ENCODE measurements at places on chromosomes 2 and 18.

DNA sequence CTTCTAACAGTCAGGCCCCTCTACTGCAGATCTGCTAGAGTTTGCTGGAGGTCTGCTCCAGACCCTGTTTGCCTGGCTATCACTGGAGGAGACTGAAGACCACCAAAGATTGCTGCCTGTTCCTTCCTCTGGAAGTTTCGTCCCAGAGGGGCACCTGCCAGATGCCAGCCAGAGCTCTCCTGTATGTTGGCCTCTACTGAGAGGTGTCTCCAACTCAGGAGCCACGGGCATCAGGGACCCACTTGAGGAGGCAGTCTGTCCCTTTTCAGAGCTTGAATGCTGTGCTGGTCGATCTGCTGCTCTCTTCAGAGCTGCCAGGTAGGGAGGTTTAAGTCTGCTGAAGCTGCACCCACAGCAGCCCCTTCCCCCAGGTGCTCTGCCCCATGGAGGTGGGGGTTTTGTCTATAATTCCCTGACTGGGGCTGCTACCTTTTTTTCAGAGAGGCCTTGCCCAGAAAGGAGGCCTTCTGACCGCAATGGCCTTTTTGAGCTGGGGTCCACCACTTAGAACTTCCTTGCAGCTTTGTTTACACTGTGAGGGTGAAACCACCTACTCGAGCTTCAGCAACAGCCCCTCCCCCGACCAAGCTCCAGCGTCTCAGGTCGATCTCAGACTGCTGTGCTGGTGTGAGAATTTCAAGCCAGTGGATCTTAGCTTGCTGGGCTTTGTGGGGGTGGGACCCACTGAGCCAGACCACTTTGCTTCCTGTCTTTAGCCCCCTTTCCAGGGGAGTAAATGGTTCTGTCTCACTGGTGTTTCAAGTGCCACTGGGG is 566.0 kb downstream of the NR4A2 start:
- DNase-seq = no peak

DNA sequence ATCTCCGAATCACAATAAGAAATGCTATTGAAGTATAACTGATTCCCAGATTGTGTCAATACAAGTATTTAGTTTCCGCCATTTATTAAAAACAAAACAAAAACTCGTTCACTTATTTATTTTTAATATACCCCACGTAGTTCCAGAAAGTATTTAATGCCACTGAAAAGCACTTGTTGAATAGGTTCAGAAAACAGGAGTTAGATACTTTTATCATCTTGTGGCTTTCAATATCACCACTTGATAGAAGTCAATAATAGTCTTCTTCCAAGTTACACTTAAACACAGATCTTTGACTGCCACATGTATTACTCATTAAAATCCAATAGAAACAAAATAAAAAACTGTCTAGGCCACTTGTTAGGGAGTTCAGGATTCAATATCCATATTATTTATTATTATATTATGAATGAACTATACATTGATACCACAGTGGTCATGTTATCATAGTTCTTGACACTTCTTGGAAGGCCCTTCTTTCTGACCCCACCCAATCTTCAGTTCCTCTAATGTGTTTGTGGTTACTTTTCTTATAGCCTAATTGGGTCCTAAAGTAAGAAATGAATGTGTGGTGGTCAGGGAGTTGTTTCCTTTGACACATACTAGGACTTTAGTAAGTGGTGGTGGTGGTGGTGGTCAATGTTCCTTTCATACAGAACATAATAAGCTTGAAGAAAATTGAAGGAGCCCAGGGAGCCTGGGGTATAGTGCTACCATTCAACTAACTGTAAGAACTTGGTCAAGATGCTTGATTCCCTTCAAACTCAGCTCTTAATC is 221.3 kb upstream of the ITGA4 start:
- no peak for DNase-seq

GRCh38 chr18:8847900-8848299 is 142.5 kb downstream of the MTCL1 start:
- no peak for DNase-seq

- no peak for DNase-seq
Observed at GRCh38 chr18:36652503-36652902, 176.3 kb downstream of the TPGS2 start.

- DNase-seq = no peak
Observed at GRCh38 chr18:24491927-24492834, 31.7 kb downstream of the HRH4 start.

DNA sequence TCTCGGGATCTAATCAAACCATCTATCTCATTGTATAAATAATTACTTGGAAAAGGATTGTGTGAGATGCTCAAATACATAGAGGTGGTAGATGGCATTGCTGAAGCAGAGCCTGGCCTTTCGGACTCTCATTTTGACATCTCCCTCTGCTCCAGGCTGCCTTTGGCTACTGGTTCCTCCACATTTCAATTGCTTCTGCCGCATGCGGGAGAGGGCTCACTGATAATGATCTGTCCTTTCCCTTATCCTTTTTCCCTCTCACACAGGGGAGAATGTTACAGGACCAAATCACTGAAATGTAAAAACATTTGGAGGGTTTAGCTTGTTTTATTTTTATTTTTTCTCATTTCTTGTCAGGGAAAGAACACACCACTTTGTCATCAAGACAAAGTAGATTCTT is 380.6 kb upstream of the UBE2E3 start:
- no peak for DNase-seq

DNA sequence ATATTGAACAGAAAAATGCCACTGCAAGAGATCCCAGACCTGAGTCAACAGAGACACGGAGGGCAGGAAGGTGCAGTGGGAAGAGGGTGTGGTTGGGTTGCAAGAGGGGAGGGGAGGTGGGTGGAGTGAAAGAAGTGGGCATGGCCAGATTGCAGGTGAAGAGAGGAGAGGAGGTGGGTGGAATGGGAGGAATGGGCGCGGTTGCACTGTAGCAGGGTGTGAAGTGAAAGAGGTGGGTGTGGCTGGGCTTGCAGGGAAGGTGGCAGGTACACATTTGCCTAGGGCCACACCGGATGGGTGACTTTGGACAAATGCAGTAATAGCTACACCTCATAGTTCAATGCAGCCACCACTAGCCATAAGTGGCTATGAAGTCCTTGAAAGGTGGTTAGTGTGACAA is 71.1 kb downstream of the DOCK10 start:
- DNase-seq = no peak

DNA sequence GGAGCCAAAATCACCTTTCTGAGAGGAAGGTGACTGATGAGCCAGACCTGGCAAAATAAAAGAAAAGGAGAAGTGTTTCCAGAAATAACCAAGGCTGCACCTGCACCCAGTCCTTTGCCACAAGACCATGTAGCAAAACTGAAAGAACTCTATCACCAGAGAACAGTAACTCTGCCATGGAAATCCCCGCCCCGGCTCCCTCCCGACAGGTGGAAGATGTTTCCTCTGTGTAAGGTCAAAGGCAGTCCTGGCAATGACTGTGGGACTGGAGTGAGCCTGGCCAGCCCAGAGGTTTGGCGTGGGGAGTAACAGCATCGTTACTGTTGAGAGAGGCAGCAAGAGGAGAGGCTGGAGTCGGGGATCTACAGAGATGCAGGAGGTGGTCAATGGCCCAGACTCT is 42.3 kb downstream of the SPRED2 start:
- DNase-seq = no peak

DNA sequence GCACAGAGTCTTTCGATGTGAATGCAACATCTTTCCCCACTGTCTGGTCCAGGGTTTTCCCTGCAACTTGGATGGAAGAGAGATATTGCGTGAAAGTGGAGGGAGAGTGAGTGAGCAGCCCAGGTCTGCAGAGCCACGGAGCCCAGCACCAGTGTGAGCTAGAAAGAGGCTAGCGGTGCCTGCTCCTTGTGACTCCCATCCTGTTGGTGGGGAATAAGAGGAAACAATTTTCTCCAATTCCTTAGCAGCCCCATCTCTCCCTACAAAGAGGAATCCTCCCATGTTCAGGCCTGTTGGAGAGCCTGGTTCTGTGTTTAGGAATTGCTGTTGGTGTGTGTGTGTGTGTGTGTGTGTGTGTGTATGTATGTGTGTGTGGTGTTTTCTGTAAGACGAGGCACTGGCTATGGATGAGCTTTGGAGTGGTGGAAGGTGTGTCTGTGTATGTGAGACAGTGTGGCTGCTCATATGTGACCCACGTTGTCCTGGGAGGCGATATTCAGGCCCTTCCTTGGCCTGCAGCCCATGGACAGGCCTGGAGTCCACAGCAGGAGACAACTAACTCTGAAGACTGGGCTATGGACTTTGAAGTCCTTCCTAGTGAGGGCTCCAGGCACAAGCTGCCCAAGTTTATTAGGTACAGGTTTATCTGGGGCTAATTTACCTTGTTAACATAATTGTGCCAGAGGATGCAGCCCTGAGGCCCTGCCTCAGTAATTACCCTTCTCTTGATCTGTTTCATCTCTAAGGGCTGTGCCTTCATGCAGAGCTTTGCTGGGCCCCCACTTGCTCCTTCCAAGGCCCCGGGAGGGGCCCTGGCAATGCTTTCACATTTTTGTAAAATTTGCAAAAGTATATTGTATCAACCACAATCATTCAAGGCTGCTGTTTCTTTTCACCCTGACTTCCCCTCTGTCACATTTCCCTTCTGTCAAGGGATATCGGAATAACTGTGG is 88.6 kb upstream of the HAAO start:
- DNase-seq = no peak

DNA sequence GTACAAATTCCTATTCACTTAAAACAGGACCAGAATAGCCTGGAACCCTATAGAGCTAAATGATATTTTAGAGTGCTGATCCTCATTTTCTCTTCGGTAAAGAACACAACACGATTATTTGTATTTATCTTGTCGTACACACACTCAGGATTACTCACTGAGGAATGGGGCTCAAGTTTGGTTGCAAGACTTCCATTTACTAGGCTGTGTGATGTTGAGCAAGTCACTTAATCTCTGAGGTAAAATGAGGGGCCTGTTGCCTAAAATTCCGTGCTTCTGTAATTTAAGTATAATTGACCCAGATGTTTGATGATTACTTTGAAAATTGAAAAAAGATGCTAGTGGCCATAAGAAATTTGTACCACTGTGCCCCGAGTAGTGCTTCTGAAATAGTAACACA is 42.6 kb upstream of the MAP4K3 start:
- no peak for DNase-seq

- peak; percentile 14 for DNase-seq
Observed at GRCh38 chr2:159612255-159612901, 4.0 kb downstream of the BAZ2B start.

- DNase-seq = no peak
Observed at GRCh38 chr2:40535972-40536371, 84.1 kb upstream of the SLC8A1 start.

DNA sequence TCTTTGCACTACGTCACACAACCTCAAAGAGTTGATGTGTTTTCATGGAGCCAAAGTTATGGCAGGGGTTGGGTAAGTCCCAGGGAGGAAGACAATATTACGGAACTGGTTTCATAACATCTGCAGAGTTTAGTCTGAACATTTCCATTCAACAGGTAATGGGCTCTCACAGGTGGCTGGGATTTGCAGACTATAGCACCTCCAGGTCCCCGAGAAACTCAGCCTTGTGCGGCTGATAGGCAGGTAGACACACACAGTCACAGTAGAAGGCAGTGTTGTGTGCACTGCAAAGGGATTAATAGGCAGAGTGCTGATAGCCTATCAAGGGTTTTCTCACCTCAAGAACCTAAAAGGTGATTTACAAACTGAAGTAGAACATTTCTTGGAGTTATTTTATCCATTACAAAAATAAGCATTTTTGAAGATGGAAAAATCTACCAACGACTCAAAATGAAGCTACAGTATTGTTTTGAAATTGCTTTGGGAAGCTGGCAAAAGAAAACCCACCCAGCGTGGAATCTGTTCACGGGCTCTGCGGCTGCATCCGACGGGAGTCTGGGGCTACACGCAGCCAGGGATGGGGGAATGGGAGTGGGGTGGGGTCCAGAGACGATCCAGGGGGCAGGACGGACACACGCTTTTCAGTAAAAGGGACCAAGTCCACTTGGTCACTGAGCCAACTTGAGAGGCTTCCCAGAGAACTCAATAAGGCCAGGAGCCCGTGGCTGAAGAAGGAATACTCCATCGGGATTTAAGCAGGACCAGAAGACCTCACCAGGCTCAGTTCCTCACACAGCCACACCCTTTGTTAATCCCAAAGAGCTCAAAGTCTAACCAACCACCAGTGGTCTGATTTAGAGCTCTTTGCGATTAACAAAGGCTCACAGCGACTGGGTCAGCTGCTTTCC is 82.9 kb downstream of the CHRNA1 start:
- DNase-seq = no peak

GRCh38 chr2:70785137-70785911 is 5.1 kb downstream of the FIGLA start:
- peak; percentile 55 for DNase-seq

GRCh38 chr2:96523659-96524481 is 12.7 kb upstream of the ARID5A start:
- DNase-seq = no peak

DNA sequence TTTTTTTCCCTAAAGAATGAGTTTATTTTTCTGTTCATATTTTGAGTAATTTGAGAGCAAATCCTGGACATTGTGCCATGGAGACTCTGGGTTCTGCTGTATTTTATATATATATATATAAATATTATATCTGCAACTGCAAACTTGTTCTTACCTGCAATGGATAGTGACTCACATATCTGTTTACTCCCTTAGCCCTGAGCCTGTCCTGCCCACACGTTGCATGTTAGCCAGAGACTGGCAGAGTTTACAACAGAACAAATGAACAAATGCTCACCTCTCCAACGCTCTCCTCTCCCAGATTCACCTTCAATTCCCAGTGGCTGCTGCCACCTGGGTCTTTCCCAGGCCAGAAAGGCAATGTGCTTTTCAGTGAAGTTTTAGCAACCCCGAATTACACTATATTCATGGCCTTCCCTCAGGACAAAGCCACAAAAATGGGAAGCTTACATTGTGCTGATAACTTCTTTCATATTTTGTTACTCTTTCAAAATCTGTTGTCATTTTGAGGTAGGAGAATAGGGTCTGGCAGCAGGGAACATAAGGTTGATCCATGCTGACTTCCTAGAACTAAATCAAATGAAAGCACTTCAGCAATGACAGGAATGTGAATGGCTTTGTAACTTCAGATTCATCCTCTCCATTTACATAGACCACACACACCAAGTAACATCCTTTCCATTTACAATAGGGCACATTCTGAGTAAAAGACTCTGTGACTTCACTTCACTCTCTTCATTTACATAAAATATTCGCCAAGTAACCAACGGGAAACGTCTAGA is 105.4 kb upstream of the FAM110C start:
- no peak for DNase-seq

GRCh38 chr2:231646476-231646875 is 53.8 kb downstream of the TEX44 start:
- peak; percentile 67 for DNase-seq

DNA sequence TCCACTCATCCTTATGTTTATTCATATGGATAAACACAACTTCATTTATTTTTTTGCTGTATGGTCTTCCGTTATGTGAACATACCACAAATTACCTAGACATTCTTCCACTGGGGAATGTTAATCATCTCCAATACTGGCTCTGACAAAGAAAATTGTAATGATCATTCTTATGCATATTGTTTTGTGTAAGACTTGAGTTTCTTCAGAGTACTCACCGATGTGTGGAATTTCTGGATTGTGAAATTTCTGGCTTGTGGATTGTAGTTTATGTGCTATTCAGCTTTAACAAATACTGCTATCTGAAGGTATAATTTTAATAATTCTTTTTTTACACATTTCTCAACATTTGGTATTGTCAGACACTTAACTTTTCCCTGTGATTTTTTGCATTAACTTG is 212.2 kb upstream of the THUMPD2 start:
- DNase-seq = no peak

Data from HT-29 (cell line).